Stimulated activated CD4-positive, alpha-beta T cell treated with anti-CD3 and anti-CD28 coated beads, Interleukin-4, amount 100 ng/mL, for 48 hours (primary cell): ENCODE measurements at places on chromosomes 13 and 19.

GRCh38 chr13:110868720-110869119 is 46.1 kb downstream of the ANKRD10 start:
- no peak for DNase-seq

DNA sequence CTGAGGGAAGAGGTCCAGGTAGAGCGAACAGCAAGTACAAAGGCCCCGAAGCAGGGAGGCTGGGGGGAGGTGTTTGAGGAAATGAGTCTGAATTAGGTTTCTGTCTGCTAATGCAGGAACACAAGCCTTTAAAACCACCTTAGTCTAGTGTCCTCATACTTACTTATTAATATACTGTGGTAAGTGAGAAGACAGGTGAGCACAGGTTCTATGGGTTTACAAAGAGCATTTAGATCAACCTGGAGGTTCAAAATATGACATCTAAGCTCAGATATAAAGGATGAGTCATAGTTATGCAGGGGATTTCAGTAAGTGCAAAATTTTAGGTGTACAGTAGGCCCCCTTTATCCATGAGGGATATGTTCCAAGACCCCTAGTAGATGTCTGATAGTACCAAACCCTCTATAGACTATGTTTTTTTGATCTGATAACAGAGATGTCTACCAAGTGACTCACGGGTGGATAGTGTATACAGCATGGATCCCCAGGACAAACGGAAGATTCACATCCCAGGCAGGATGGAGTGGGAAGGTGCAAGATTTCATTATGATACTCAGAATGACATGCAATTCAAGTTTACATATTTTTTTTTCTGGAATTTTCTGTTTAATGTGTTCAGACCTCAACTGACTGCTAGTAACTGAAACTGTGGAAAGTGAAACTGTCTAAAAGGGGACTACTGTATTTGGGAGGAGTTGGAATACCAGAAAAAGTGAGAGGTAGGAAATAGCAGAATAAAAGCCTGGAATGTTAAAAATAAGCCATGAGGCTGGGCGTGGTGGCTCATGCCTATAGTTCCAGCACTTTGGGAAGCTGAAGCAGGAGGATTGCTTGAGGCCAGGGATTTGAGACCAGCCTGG is 18.2 kb upstream of the MED4 start:
- no peak for DNase-seq

DNA sequence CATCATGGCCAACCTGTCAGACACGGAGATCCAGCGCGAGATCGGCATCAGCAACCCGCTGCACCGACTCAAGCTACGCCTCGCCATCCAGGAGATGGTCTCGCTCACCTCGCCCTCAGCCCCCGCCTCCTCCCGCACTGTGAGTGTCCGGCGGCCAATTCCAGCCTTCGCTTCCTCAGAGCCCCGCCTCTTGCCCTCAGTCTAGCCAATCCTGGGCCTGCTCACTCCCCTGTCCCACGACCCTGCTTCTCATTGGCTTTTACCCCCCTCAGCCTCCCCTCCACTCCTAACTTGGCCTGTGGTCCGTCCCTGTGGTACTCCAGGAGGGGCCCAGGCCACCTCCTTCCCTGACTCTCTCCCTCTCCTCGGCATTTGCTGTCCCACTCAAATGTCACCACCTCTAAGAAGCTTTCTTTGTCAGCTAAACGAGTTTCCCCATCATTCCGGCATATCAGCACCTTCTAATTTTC is 12.3 kb downstream of the HRC start:
- peak; percentile 74 for DNase-seq

DNA sequence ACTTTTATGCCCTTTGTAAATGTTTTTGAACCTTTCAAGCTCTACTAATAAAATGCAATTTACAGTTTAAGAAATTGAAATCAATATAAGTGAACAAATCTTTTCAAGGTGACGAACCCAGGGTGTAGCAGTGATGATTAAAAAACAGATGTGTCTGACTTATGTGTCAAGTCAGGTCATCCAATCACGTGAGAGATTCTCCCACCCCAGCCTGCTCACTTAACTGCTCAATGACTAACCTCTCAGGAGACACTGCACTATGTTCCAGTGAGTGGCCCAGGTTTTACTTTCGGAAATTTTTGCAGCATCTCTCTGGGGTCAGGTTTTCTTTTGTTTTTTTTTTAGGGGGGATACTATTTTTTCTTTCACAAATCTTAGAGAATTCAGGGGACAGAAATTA is 60.7 kb downstream of the ZNF429 start:
- no peak for DNase-seq

DNA sequence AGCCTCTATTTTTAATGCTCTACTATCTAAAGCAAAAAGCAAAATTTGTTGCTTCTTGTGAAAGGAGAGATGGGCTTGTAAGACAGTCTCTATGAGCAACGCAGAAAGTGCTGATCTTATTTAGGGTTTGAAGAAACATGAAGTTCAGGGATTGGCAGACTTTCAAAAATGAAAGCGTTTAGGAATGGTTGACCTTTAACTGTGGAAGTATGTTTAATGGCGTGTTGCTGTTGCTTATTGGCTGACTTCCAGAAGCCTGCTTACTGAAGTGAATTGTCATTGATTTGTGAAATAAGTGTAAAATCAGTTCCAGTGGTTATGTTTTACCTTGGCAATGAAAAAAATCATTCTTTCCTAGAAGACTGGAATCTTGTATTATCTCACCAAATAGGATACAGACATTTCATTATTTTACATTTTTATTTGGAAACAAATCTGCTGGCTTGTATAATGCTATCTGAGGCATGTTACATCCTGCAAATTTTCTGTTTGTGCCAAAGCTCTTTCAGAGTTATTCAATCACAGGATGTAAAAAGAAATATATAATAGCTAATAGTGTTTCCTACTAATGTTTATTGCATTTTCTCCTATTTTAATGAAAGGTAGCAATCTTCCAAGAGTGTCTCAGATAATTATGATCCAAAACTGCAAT is 221.3 kb upstream of the SLITRK6 start:
- no peak for DNase-seq

DNA sequence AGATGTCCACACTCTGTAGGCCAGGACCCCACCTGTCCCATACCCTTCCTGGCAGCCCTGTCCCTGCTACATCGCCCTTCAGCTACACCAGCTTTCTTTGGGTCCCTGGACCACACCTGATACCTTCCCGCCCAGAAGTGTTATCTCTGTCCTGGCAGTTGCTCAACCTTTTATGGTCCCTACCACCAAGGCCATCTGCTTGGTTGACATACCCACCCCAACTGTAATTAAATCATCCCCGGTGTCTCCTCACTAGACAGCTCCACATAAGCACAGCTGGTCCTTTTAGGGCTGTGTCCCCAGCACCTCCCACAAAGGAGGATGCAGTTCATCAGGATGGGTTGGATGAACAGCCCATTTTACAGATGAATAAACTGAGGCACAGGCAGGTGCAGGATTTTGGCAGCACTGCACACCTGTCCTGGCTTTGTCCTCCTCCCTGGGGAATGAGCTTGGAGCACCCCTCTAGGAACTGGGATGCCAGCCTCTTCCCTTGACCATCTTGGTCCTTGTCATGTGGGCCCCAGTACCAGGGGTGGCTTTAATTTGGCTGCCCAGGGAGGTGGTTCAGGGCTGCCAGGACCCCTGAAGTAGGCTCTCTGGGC is 12.9 kb downstream of the NACC1 start:
- DNase-seq = no peak

GRCh38 chr13:50999641-51000040 is 90.0 kb downstream of the RNASEH2B start:
- DNase-seq = no peak

DNA sequence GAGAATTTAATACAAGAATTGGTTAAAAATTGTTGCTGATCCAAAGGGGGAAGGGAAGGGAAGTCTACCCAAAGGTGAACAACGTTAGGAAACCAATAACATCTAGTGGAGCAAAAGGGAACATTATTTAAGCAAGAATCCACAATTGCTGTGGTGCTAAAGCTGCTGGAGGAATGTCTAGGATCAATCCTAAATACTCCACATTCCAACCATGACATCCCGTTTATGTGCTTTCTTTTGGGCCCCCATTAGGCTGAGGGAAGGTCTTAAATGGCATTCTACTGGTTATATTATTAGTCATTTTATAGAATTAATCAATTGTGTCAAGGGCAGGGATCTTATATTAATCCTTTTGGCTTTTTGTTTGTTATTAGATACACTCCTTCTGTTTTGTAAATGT is 39.9 kb upstream of the VWA8 start:
- DNase-seq = no peak

DNA sequence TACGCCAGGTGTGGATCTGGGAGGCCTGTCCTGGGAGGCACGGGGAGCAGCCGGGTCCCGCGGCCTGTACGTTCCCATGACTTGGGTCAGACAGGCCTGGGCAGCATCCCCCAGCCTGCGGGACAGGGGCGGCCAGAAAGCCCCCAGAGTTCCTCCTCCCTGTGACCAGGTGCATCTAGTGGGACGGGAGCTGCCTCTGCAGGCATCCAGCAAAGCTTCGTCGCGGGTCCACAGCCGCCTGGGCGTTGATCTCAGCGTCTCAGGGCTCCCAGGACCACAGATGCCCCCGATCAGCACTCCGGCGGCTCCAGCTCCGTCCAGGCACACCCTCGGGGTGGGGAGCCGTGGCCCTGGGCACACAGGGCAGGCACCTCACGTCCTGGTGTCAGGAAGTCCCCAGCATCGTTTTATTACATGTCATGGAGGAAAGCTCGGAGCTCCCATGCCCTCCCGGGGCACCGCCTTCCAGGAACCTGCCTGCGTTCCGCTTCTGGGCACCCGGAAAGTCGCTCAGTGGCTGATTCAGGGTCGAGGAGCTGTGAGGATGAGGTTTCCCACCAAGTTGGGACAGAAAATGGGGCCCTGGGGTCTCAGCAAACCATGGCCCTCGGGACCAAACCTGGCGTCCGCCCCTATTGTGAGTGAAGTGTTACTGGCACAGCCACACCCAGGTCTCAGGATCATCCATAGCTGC is 1.5 kb upstream of the GZMM start:
- DNase-seq = no peak

- DNase-seq = no peak
Measured at GRCh38 chr13:33069365-33069764, 53.1 kb downstream of the KL start.

- no peak for DNase-seq
Measured at GRCh38 chr13:49629196-49629938, 1.1 kb downstream of the ARL11 start.

GRCh38 chr13:110116072-110116487 is 190.9 kb downstream of the COL4A1 start:
- peak; percentile 28 for DNase-seq

- DNase-seq = no peak
Measured at GRCh38 chr13:35518337-35518946, 42.0 kb upstream of the MAB21L1 start.

DNA sequence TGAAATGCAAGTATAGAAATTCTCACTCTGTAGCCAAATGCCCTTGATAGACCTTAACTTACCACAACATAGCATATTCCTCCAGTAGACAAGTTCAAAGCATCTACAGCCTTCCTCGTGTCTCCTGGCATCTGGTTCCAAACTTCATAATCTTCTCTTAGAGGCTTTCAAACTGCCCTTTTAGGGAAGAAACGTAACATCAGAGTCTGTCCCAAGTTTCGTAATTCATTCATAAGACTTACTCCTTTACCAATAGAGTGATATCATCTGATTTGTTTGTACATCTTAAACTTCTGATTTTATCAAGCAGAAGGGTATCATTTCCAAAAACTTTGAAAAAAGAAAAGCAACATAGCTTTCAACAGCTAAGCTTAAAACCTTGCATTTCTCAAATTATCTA is 137.4 kb downstream of the SPRY2 start:
- DNase-seq = no peak

GRCh38 chr19:14107581-14108461 is 9.7 kb downstream of the PRKACA start:
- no peak for DNase-seq

- DNase-seq = no peak
Measured at GRCh38 chr19:11108746-11109145, 19.5 kb downstream of the LDLR start.

GRCh38 chr19:13337181-13337580 is 169.1 kb downstream of the CACNA1A start:
- DNase-seq = no peak

GRCh38 chr19:5434351-5434917 is 20.8 kb upstream of the ZNRF4 start:
- no peak for DNase-seq
